GM12865 (cell line): ENCODE measurements at places on chromosomes 13 and 19.

DNA sequence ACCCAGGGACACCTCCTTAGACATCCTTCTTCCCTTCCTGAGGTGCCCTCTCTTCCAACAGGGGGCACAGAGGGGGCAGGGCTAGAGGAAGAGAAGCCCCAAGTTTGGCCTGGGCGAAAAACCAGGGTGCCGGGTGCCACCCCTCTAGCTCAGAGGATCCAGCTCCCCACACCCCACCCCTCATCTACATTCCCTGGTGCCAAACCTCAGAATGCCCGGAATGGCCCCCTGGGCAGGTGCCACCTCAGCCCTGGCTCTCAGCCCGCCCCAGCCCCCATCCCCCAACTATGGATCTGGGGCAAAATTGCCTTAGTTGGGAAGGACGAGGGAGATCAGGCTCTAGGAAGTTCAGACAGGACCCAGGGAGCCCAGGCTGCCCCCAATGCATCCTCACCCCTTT, 2.0 kb downstream of the CNN1 start:
- DNase-seq = no peak

DNA sequence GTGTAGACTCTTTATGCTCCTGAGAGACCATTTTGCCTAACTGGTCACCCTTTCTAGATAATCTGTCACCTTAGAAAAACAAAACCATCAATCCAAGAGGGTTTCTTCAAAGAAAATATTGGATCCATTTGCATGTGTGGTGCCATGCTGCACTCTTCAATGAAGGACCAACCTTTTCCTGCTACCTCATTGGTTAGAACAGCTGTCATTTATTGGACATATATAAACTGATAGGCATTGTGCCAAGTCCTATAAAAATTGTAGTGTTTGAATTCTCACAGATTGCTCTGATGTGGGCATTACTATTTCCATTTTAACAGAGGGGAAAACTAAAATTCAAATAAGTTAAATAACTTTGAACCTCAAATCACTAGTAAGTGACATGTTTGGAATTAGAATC, 333.2 kb downstream of the MYO16 start:
- DNase-seq = no peak

DNA sequence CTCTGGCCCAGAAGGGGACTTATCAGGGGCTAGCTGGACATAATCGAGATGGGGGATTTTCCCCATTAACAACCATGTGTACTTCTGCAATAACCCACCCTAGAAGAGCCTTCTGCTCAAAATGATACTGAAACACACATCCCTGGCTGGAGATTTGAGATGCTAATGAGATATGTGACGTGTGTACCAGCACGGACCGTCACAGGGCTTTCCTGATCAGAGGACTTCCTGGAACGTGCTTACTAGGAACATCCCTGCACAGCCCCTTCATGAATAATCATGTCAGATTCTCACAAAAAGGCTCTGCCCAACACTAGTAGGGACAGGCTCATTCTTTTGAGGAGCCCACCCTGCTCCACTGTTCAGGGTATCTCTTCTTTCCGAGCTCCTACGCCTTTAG, 6.5 kb upstream of the ERVV-1 start:
- no peak for DNase-seq

DNA sequence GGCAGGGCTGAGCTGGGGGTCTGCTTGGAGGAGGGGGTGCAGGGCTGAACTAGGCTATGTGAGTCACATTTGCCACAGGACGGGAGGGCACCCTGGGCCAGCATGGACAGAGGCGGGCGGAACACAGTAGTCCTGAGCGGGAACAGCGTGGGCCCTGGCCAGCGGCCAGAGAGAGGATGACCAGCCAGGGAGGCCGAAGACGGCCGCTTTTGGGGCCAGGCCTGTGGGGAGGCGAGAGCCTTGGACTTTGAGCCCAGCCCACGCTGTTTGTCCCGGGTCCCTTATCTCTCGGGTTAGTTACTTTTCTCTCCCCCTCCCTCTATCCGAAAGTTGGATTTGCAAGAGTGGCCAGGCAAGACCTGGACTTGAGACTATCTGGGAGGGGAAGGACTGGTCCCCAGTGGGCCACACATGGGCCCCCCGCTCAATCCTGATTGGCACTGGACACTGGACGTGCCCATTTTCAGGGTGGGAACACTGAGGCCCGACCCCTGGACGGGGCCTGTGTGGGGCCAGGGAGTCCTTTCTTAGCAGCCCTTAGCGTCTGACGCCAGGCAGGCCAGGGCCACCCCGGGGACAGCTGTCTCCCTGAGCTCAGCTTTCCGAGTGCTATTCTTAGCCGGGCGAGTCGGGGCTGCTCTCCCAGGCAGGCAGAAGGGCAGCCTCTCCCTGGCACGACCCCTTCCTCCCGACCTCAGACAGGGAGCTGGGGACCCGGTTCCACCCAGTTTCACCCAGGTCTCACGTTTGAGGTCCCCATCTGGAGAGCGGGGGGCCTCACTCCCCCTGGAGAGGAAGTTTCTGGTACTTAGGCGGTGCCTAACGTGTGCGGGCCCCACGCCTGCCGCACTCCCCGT, 833 bp downstream of the GAMT start:
- no peak for DNase-seq

DNA sequence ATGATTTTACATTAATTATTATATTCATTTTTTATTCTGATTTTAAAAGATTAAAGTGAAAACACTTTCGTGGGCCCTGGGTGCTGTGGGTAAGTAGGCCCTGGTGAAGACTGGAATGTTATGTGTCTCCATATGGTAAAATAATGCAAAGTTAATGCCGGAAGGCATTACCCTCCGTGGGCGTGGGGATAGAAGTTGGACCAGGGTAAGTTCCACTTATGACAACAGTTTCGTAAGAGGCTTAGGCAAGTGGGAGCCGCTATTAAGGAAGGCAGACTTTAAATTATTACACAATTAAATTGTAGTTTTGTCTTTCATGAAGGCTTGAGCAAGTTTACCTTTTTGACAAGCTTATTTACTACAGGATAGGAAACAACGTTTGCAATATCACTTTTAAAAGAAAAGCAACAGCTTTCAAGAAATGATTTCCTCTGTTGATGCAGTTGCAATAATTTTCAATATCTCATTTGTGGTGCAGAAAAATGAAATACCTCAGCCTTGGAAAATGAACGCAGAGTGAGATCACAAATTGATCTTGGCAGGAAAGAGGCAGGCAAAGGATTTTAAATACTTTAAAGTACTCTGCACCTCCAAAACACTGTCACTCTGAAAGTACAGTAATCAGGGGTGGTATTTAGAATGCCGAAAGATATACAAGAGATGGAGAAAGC, 310.6 kb downstream of the DCT start:
- DNase-seq = no peak

DNA sequence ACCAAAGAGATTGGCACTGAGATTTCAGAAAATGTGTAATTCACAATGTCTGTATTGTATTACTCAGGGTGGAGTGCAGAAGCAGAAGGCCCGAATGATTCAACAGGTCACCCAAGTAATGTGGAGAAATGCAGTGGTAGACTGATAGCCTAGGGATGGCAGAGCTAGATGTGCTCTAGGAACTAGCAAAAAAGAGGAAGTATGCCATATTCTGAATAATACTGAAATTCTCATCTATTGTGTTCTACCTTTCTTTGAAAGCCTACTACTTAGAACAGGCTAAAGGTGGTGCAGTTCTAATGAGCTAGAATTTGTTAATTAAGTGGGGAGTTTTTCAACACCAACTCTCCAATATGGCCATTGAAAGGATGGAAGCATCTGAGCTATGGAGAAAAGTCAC, 1449.8 kb upstream of the MIR17HG start:
- peak; percentile 21 for DNase-seq

DNA sequence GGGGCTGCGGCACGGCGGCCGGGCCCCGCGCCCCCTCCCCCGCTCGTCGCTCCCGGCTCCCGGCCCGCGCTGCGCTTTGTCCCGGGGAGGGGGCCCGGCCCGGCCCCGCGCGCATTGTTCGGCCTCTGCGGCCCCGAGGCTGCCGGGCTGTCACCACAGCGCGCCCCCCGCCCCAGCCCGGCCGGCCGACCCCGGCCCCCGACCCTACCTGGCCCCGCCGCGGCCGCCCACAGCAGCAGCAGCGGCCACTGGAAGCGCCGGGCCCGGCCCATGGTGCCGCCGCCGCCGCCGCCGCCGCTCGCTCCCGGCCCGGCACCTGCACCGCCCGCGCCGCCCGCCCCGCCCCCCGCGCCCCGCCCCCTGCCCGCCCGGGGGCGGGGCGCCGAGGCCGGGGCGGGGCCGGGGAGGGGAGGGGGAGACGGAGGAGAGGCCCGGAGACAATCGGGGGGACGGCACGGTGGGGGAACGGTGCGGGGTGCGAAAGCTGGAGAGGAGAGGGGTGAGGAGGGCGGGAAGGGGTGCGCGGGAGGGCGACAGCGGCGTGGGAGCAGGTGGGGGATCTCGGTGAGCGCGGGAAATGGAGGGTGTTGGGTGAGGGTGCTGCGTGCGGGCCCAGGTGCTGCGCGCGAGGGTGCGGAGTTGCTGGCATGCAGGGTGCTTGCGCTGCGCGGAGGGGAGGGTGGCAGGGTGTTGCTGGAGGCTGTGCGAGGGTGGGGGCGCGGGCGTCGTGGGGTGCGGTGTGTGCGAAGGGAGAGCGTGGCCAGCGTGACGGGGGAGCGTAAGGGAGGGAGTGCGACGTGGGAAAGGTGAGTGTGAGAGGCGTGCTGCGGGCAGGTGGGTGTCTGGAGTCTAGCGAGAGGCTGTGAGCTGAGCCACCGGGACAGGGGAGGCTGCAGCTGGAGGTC, at the start of gene CADM4:
CADM4 (minus strand) TSS at position 332 of the 905 bp plus-strand sequence; CDS start at position 272, 60 bp downstream.
- no peak for DNase-seq

DNA sequence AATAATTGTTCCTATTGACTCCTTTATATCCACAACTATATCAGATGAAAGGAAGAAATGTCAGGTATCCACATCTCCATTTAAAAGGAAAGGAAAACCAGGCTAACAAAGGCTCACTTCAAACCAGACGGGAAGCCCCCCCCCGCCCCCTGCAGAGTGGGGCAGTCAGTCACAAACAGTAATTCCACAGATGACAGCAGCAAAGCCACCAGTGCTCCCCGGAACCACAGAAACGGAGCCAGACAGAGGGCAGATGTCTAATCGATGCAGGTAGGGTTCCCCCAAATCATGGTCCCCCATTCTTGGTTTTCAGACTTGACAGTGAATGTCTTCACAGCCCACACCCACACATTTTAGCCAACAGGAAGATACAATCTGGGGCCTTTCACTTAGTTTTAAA, 100.8 kb downstream of the STK24 start:
- DNase-seq = peak; percentile 79

DNA sequence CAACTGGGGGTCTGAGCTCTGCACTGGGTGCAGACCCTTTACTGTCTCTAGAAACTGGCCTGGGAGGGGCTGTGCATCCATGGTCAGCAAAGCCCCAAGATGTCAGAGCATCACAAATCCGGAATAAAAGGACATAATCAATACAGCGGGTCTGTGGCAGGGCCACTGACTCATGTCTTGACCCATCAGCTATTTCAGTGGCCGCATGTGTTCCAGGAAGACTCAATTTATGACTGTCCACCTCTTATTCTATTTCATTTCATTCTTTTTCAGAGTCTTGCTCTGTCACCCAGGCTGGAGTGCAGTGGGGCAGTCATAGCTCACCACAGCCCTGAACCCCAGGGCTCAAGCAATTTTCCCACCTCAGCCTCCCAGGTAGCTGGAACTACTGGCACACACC, 53.2 kb downstream of the PEX11G start:
- no peak for DNase-seq

GRCh38 chr13:110245416-110245899, 61.5 kb downstream of the COL4A1 start:
- DNase-seq = no peak

DNA sequence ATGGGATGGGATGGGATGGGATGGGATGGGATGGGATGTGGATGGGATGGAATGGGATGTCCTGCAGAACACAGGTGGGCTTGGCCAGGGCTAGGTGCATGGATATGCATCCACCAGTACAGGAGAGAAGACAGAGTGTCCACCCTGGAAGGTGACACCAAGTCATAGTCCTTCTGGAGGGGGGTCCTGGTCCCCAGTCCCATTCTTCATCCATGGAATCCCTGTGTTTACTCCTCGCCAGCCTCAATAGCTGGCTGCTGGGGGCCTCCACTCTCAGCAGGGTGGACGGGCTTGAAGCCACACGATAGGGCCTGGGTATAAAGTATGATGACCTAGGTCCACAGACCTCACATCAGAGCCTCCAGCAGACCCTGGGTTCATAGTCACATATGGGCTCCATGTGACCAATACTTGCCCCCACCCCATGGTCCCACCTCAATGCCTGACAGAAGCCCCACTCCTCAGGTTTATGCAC, 40.1 kb downstream of the RFX2 start:
- peak; percentile 10 for DNase-seq

- DNase-seq = no peak
Observed at GRCh38 chr19:47187797-47188196, 43.2 kb downstream of the BBC3 start.

GRCh38 chr19:7897292-7897691, 6.4 kb upstream of the MAP2K7 start:
- no peak for DNase-seq

DNA sequence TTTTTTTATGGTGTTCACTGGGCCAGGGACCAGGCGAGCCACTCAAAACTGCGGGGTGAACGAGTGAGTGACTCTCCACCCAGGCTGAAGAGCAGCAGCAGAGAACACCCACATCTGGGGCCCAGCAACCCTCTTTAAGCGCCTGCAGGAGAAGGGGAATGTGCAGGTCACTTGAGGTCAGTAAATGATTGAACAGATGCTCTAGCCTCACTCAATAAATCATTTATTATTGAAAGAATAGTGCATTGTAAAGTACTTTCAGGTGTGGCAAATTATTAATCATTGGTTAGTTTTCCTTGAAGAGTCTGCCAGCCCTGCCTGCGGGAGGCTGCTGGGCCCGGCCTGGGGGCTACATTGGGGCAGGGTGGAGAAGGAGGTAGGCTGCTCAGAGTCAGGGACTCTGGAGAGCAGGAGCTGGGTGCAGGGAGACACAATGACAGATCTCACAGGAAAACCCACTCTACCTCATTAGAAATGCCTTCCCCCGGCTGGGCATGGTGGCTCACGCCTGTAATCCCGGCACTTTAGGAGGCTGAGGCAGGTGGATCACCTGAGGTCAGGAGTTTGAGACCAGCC, 42.5 kb downstream of the ABCC4 start:
- DNase-seq = no peak

- no peak for DNase-seq
Observed at GRCh38 chr19:5090465-5091017, 121.6 kb downstream of the KDM4B start.

- no peak for DNase-seq
Observed at GRCh38 chr19:30149300-30149699, 207.3 kb downstream of the URI1 start.
